Dermis lymphatic vessel endothelial cell (primary cell): ENCODE measurements at places on chromosomes 4 and X. TPM values are rescaled to one million over a fixed set of nuclear protein-coding genes. Genes with fewer than 3 reads are reported as not detected.

Gene CLDN34
- total RNA-seq = 0.09 TPM in 1 of 2 replicates, not detected in the other

Gene CABS1
- not detected in 2 replicates for total RNA-seq

Gene SLC9B1
- 0.33 and 0.43 TPM in 2 replicates for total RNA-seq

Gene AR
- 0.26 and 0.43 TPM in 2 replicates for total RNA-seq

Gene MAP7D2
- total RNA-seq = under 0.01 and 0.09 TPM in 2 replicates

Gene TMEM192
- total RNA-seq = 13.8 and 14.3 TPM in 2 replicates

Gene RASSF6
- total RNA-seq = not detected in 2 replicates

Gene RHOXF1
- not detected in 2 replicates for total RNA-seq

Gene TGIF2LX
- not detected in 2 replicates for total RNA-seq

Gene XG
- 0.09 and 0.11 TPM in 2 replicates for total RNA-seq

Gene ADH1B
- 0.09 TPM in 1 of 2 replicates, not detected in the other for total RNA-seq

Gene SOWAHD
- total RNA-seq = not detected in 2 replicates

Gene TMEM31
- total RNA-seq = 0.09 TPM in 1 of 2 replicates, not detected in the other

Gene PRR32
- total RNA-seq = not detected in 2 replicates

Gene ABHD18
- 7.6 and 9.5 TPM in 2 replicates for total RNA-seq

Gene RENBP
- 29.9 and 44.2 TPM in 2 replicates for total RNA-seq

Gene RPA4
- 0.86 and 1.4 TPM in 2 replicates for total RNA-seq

Gene FAM9C
- not detected in 2 replicates for total RNA-seq

Gene ADH7
- not detected in 2 replicates for total RNA-seq

Gene TLR10
- not detected in 2 replicates for total RNA-seq

Gene XPNPEP2
- total RNA-seq = not detected in 2 replicates

Gene RAB41
- not detected in 2 replicates for total RNA-seq
